ENCODE measurements at places on chromosomes 6 and 20. TPM values are rescaled to one million over a fixed set of nuclear protein-coding genes. Genes with fewer than 3 reads are reported as not detected.

The DPPA5 gene
- total RNA-seq: not detected

The PRPH2 gene
- 0.17 TPM for total RNA-seq

The COQ3 gene
- 8.3 TPM for total RNA-seq

The STX11 gene
- 0.75 TPM for total RNA-seq

The UFL1 gene
- total RNA-seq: 33.0 TPM

The MYL9 gene
- total RNA-seq: 3.5 TPM

The IMPG1 gene
- total RNA-seq: 0.30 TPM

The LY6G6F gene
- total RNA-seq: not detected

The TSHZ2 gene
- 0.30 TPM for total RNA-seq

The FAXC gene
- total RNA-seq: 8.1 TPM

The PTK6 gene
- total RNA-seq: 0.17 TPM

The TOX2 gene
- total RNA-seq: not detected

The SOBP gene
- total RNA-seq: 0.35 TPM
